Daoy (cell line): ENCODE measurements at places on chromosomes 6 and 20.
A peak's percentile ranks its signal among the peaks of the same experiment; 100 is the strongest.

DNA sequence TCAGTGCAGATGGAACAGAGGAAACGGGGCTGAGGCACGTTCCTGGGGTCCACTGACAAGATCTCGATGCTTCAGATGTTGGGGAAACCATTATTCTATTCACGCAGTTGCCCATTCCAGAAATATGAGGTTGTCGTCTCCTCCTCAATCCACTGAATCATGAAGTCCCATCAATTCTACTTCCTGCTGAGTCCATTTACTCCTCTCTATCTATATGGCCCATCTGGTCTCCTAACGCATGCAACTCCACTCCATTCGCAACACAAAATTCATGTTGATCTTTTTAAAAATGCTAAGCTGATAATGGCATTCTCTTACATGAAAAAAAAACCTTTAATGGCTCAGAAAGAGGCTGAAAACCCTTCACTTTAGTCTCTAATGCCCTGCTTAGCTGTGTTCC lies 37.5 kb downstream of the MAP3K5 start:
- no peak for DNase-seq

GRCh38 chr6:136969930-136970329 lies 47.8 kb downstream of the SLC35D3 start:
- peak; percentile 26 for DNase-seq

DNA sequence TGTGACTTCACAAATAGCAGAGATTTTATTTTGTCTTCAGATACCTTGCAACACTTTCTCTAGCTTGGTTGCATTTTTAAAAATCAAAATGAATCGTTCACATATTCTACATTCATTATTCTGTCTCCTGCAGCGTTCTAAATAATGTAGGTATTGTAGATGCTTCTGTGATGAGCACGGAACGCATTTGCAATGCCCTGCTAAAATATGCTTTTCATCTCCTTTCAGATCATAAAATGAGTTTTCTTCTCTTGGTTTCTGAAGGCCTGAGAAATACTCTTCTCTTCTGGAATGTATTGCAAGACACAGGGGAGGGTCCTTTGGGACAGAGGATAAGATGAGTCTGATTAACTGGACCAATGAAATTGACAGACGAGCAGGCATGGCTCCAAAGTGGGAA lies 390.7 kb downstream of the PREX1 start:
- no peak for DNase-seq

DNA sequence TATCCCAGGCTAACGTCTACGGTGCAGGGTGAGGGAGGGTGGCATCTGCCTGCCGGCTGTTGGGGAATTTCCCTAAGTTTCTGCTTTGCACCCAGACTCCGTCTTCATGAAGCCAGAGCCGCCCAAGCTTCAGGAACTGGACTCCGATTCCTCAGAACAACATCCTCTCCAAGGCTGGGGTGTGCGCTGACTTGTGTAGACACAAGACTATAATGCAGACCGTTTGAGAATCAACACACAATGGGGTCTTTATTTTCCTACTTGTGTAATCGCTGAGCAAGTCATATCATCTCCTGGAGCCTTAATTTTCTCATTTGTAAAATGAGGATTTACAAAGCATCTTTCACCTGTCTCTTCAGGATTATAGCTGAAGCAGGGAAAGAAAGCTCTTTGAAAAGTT lies 160.5 kb upstream of the AGPAT4 start:
- DNase-seq: peak; percentile 59

DNA sequence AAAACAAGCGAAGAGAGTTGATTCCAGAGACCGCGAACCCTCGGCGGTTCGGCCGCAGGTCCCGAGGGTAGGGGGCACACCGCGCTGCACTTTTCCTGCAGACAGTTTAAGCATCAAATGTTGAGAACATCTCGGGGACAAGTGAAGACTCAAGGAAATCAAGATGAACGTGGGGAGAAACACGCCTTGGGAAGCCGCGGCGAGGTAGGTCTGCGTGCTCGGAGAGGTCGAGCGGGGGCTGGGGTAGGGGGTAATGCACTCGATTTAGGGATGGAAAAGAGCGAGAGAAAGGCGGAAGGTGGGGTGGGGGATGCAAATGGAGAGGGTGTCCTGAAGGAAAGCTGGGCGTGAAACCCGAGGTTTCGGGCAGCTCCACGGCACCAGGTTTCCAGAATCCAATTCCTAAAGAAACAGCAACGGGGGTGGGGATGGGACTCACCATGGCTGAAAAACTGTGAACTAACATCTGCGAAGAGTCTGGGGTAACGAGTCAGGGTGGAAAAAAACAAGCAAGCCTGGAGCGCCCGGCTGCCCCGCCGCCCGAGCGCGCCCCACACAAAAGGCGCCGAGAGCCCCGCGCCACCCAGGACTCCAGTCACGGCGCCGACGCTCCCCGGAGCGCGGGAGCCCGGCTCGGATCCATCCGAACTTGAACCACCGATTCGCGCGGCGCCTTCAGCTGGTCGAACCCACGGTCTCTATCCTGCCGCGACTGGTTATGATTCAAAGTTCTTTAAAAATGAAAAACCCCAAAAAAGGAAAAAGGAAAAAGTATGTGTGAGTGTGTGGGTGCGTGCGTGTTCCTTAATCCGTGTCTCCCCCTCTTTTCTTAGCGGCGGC lies 3.5 kb downstream of the TFAP2A start:
- DNase-seq: no peak

GRCh38 chr6:429515-430121 lies 38.1 kb downstream of the IRF4 start:
- DNase-seq: no peak

- peak; percentile 6 for DNase-seq
Measured at GRCh38 chr6:134074151-134075055, 22.0 kb upstream of the SLC2A12 start.

DNA sequence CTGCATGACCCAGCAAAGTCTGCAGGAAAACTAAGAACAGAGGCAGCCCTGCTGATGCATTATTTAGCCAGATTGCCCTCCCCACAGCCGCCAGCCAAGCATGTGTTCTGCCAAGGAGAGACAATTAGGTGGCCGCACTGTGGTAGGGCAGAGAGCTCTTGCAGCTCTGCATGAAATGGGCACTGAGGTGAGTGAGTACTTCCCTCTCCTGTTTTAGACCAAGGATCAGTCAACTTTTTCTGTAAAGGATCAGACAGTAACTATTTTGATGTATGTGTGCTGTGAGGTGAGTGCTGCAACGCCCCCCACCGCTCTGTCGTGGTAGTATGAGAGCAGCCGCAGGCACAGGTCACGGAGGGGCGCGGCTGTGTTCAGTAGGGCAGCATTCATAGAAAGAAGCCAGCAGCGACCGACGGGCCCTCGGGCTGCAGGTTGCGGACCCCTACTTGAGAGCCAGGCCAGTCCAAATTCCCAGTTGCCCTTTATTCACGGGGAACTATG lies 23.8 kb upstream of the FAM50B start:
- peak; percentile 90 for DNase-seq

DNA sequence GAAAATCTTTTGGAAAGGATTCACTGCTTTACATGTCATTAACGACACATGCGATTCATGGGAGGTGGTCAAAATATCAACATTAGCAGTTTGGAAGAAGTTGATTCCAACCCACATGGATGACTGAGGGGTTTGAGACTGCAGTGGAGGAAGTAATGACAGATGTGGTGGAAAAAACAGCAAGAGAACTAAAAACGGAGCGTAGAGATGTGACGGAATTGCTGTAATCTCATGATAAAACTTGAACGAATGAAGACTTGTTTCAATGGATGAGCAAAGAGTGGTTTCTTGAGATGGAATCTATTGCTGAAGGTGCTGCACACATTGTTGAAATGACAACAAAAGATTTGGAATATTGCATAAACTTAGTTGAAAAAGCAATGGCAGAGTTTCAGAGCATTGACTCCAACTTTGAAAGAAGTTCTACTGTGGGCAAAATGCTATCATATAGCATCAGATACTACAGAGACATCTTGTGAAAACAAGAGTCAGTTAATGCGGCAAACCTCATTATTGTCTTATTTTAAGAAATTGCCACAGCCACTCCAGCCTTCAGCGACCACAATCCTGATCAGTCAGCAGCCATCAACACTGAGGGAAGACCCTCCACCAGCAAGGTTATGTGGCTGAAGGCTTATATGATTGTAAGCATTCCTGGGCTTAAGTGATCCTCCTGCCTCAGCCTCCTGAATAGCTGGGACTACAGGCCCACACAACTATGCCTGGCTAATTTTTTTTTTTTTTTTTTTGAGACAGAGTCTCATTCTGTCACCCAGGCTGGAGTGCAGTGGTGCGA lies 19.2 kb downstream of the SRSF3 start:
- no peak for DNase-seq

DNA sequence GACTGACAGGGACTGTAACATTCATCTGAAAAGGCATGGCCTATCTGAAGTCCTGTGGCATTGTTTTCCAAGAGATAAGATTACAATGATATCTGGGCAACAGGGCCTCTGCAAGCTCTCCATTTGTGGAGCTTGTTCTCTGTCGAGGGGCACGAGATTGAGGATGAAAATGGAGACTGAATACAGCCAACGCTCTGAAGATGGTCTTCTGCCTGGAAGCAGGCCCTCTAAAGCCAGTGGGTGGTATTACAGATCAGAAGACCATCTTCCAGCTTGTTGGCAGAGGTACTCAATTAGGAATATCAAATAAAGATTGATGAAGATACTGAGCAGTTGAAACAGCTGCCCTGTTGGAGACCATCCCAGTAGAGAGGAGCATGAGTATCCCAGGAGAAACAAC lies 288.2 kb downstream of the CENPW start:
- DNase-seq: no peak

DNA sequence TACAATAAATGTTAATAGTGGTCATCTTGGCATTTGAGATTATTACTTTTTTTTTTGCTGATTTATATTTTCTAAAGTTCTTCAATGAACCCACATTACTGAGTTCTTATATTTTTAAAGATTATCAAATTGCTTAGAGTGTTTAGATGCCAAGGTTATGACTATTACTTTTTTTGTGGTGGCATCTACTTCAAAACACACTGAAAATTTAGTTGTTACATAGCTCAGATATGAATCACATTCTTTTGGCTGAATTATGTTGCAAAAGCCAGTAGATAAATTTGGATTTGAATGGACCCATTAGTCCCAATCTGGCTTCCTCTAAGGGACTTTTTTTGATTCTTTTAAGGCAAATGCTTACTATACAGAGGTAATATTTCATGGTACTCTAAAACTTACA lies 8.9 kb downstream of the UTRN start:
- peak; percentile 50 for DNase-seq

GRCh38 chr6:142413111-142413510 lies 111.3 kb downstream of the ADGRG6 start:
- DNase-seq: peak; percentile 41

DNA sequence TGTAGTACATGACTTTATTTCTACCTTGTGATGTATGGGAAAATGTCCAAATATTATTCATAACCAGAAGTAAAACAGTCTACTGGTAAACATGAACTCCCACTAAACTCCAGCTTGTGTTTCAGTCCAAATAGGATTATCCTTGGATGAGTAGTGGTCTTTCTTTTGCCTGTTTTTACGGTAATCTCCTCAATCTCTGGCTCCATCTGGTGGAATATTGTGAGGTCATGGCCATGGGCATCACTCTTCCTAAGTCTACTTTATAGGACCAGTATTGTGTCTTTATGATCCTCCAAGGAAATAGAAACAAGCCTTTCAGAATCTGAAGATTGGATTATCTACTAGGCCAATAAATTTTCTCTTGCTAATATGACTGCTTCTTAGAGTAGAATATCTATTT lies 505.0 kb downstream of the BMP2 start:
- DNase-seq: no peak

GRCh38 chr6:18306977-18307376 lies 42.6 kb upstream of the DEK start:
- peak; percentile 40 for DNase-seq

GRCh38 chr6:56242346-56242745 lies 5.0 kb downstream of the COL21A1 start:
- DNase-seq: no peak

DNA sequence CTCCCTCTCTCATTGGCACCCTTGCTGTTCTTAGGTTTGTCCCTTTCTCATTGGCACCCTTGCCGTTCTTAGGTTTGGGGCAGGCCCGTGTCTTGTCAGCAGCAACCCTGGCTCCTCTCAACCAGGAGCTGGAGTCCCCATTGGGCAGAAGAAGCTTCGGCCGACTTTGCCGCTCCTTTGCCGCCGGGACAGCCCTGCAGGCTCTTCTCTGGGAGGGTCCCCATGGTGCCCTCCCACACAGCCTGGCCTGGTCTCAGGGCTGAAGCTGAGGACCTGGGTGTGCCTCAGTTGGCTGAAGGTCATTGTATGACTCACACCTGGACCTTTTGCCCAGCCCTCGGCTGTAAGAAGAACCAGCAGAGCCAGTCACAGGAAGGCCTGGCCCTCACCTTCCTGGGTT lies 59.6 kb downstream of the PPP1R14C start:
- DNase-seq: peak; percentile 42

DNA sequence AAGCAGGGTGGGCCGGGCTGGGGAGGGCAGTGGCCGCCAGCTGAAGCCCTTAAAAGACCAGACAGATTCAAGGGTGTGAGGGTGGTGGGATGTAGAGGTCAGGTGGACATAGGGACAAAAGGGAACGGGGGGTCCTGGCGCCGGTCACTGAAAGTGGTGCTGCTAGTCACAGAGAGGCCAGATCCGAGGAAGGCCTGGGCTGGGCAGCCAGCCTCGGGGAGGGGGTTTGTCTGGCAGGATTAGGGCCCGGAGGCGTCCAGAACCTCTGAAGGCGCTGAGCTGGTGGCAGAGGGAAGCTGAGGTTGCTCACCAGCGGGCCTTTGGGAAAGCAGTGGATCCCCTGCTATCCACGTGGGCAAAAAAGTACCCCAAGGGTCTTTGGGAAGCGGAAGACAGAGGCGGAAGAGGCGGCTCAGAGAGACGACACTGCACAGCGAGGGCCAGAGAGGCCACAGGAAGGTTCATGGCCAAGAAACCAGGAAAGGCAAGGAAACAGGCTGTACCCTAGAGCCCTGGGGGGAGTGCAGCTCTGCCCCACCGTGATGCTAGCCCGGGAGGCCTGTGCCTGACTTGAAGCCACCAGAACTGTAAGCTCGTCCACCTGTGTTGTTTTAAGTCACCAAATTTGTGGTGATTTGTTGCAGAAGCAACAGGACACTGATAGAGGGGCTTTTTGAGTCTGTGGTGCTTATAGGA lies 106.0 kb downstream of the TMEM242 start:
- DNase-seq: no peak

GRCh38 chr20:31278178-31278577 lies 20.7 kb downstream of the DEFB115 start:
- no peak for DNase-seq

GRCh38 chr6:161082215-161082614 lies 90.6 kb downstream of the MAP3K4 start:
- DNase-seq: no peak

DNA sequence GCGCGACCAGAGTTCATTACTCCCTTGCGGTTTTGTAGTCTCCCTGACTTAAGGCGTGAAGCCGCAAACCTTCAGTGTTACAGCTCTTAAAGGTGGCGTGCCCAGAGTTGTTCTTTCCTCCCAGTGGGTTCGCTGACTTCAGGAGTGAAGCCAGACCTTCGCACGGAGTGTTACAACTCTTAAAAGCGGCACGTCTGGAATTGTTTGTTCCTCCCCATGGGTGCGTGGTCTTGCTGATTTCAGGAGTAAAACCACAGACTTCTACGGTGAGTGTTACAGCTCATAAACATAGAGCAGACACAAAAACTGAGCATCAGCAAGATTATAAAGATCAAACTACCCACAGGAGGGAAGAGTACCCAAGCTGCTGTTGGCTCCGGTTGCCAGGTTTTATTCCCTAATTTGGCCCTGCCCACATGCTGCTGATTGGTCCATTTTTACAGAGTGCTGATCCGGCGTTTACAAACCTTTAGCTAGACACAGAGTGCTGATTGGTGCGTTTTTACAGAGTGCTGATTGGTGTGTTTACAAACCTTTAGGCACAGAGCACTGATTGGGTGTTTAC lies 10.4 kb downstream of the TMEM14C start:
- no peak for DNase-seq

- no peak for DNase-seq
Measured at GRCh38 chr20:5770987-5771318, 20.8 kb downstream of the SHLD1 start.

- DNase-seq: peak; percentile 66
Measured at GRCh38 chr6:30884521-30885480, 482 bp downstream of the DDR1 start.
